ENCODE measurements at places on chromosomes 12 and 14.

- peak; percentile 59 for DNase-seq
These were observed 46.6 kb upstream of the ESRRB start for GRCh38 chr14:76329154-76329928.

DNA sequence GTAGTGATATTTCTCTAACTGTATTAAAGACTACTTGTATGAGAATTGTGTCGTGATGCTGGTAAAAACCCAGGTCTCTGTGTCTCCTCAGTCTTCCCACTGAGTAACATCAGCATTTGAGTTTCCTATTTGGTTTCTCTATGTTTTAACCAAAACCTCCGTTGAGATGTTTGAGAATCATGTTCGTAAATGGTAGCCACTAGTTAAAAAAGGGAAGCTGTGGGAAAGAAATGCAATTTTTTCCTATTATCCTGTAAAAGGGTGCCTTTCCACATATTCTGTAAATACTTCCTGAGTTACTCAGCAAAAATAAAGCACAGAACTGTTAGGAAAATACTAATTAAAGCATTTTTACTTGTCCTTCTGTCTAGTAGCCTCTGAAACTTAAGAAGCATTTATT, 7.0 kb downstream of the CLEC1B start:
- DNase-seq: no peak

DNA sequence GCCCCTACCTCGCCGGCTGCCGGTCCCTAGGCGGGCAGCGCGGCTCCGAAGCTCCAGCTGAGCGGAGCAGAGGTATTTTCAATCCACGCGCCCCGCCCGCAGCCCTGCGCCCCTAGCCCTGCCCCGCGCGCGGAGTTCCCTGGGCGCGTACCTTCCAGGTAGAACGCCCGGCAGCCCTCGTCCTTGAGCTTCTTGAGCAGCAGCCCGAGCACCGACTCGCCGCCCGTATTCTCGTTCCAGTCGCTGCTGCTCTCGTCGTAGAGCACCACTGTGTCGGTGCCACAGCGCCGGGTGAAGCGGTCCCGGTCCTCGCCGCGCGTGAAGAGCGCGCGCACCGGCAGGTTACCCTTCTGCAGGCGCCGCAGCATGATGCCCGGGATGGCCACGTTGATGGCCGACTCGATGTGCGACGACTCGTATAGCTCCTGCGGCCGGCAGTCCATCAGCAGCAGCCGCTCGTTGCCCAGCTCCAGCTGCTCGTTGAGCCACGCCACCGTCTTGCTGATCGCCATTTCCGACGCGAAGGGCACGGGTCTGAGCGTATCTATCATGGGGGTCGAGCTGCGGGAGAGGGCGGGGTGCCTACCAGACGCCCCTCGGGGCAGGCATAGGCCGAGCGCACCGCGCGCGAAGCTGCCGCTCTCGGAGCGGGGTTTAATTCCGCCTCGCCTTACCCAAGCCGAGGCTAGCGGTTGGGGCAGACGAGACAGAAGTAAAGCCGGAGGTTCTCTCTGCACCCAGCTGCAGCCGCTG, 636 bp downstream of the DUSP6 start:
- DNase-seq: peak; percentile 71

DNA sequence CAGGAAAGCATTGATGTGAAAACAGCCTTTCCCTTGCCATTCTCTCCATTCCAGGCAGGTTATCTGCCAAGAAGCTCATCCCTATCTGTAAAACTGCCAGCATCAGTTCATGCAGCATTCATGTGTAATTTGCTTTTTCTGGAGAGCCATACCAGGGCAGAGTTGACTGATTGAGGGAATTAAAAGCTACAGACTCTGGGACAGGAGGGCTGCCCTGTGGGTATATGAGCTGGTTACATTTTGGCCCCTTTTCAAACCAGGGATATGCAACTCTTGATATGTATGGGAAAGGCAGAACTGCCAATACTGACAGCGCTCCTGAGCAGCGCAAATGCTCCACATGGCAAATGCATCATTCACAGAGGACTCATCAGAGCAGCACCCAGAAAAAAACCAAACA, 53.7 kb downstream of the SYT1 start:
- no peak for DNase-seq

GRCh38 chr12:109910969-109911348, 10.9 kb downstream of the TCHP start:
- no peak for DNase-seq

DNA sequence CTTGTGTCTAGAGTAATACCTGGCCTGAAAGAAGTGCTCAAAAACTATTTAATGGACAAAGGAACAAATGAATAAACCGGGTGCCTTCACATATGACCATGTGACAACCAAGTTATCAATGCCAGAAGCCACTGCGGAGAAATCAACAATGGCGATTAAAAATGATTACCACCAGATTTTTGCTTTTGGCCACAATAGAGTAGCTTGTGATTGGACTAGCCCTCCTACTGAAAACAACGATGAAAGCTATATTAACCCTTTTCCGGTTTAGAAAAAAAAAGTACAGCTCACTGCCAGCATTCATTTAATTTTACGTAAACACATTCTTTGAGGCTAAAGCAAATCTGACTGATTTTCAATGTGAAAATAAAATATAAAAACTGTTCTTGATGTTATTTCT, 41.6 kb upstream of the TTC7B start:
- no peak for DNase-seq

DNA sequence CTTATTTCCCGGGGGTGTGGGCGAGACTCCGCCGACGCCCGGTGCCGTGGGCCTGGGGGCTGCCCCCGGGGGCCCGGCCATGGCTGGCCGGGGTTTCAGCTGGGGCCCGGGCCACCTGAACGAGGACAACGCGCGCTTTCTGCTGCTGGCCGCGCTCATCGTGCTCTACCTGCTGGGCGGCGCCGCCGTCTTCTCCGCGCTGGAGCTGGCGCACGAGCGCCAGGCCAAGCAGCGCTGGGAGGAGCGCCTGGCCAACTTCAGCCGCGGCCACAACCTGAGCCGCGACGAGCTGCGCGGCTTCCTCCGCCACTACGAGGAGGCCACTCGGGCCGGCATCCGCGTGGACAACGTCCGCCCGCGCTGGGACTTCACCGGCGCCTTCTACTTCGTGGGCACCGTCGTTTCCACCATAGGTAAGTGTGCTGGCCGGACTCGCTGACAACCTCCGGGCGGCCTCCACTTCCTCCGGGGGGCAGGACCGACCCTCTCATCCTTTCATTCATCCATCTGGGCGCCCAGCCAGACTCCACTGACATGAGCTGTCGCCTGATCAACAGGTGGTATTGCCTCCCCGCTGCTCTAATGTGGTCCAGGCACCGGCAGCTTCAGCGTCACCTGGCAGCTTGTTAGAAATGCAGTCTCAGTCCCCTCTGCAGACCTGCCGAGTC, 467 bp downstream of the KCNK13 start:
- no peak for DNase-seq

DNA sequence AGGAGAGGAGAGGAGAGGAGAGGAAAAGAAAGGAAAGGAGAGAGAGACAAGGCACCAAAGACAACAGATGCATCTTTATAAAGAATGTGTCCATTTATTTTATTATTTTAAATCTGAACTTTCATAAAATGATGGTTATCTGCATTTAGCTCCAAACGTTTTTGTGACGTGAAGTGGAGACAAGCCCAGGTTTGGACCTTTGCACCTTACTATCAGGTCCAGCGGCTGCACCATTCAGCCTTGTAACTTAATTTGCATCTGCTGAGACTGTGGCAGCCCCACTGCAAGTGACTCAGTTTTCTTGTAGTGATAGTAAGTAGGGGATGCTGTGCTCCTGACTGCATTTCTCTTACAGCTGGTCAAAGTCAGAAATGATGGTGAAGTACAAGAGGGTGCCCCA, 130.7 kb downstream of the NTF3 start:
- no peak for DNase-seq

DNA sequence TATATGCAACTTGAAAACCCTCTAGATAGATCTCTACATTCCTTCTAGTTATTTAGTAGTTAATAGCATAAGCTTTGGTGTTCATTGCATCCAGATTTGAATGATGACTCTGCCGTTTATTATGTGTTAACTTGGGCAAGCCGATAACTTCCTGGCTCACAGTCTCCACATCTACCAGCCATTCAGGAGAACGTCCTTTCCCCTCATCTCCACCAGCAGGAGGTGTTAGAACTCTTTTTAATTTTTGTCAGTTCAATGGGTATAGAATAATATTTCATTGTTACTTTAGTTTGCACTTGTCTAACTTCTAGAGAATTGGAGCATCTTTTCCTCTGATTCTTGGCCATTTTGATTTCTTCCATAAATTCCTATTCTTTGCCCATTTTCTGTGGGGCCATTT, 30.0 kb upstream of the WSCD2 start:
- no peak for DNase-seq

GRCh38 chr12:127963933-127964332, 303.0 kb upstream of the TMEM132C start:
- no peak for DNase-seq

GRCh38 chr12:62345667-62346066, 85.5 kb downstream of the USP15 start:
- no peak for DNase-seq

DNA sequence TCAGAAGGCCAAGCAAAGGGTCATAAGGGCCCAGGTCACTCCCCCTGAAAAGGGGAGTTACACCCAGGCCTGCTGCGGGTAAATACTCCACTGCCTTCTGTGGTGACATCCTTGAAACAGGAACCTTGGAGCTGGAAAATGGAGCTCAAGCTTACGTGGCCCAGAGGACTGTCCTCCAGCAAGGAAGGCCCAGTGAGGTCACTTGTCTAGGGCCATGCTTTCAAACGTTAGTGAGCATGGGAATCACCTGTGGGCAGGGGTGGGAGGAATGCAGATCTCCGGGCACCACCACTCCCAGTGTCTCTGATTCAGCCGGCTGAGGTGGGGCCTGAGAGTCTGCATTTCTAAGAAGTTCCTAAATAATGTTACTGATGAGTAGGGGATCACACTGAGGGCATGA, 140.5 kb upstream of the CCND2 start:
- DNase-seq: no peak

GRCh38 chr14:94690896-94691659, 78.8 kb downstream of the GSC start:
- no peak for DNase-seq

GRCh38 chr14:99862136-99862535, 68.9 kb downstream of the EML1 start:
- no peak for DNase-seq

DNA sequence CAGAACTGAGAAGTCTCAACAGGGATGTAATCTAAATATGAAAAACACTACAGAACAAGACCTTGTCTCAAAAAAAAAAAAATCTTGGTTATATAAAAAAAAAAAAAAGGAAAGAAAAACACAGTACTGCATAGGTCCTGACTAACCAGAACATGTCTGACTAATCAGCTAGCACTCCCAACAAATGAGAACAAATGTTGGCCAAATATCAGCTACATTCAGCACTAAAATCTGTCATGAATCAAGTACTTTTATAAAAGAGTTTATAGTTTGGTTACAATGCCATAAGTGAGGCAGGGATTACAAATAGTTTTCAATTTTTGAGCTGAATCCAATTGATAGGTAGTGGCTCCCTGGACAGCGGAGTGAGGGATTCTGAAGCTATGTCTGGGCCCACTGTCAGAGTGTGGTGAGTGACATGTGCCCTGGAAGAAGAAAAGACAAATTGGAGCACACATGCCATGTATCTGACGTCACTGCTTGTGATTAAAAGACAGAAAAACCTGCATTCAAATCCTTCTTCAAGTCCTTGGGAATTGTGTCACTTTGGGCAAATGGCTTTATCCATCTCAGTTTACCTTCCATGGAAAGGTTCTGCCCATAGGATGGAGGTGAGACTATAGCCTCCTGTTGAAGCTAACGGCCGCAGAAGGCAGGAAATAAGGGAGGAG, 5.6 kb upstream of the FAM234B start:
- no peak for DNase-seq

All from sigmoid colon (tissue), 7 donors.